HFFc6 (cell line): ENCODE measurements at places on chromosomes 1 and 21. TPM values are rescaled to one million over a fixed set of nuclear protein-coding genes. Genes with fewer than 3 reads are reported as not detected.

DNA sequence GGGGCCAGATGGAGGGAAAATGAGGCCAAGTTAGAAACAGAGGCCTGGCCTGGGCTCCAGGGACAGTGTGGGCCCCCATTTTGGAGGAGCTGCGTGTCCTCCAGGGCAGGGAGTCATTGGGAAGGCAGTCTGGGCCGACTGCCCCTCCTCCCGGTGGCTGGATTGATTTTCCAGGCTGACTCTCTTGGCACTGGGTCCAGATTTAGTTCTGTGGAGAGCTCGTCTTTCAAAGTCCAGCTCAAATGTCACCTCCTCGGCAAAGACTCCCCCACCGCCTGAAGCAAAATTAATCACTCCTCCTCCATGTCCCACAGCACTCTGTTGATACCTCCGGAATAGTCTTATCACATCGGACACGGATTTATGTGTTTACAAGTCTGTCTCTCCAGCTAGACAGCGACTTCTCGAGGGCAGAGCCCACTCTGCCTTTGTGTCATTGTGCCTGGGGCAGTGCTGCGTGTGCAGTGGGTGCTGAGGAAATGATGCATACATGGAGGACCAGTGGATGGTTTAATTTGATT is 175.1 kb downstream of the CAMTA1 start:
- peak; percentile 82 for DNase-seq

BRINP2 gene
- not detected in 3 replicates for total RNA-seq

TRIM46 gene
- 5.1 and 7.0 TPM in 2 replicates for total RNA-seq

GRCh38 chr1:101312147-101312546 is 75.3 kb downstream of the S1PR1 start:
- DNase-seq = no peak

GRCh38 chr1:181482001-181482430 is 1.3 kb upstream of the CACNA1E start:
- DNase-seq = no peak

NCAM2 gene
- 2.6 and 7.8 TPM in 2 replicates for total RNA-seq

DNA sequence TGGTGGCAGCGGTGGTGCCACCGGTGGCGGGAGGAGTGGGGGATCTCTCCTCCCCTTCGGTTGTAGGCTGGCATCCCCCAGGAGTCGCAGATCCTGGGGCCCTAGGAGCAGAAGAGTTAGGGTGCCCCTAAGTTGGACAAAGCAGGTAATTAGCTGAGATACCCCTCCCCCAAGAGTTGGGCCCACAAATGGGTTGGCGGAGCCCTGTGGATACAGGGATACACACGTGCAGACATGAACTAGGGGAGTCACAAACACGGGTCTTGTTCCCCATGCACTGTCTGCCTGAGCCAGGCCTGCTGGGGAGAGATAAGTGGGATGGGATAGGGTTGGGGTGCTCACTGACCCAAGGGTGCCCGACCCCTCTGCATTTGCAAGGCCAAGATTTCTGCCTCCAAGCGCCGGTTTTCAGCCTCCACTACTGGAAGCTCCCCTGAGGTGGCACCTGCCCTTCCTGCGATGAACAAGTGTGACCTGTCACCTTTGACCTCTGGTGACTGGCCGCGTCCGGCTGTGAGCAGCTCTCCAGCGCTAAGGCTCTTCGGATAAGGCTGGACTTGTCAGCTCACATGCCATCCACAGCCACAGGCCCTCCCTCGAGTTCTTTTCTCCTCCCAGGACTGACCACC is 1.8 kb downstream of the CCDC17 start:
- no peak for DNase-seq

- DNase-seq = no peak
Measured at GRCh38 chr1:56774067-56774609, 45.1 kb downstream of the FYB2 start.

CYB5RL gene
- total RNA-seq = 4.2 to 5.3 TPM (median 4.9 TPM) in 3 replicates

TRAF3IP3 gene
- total RNA-seq = 0.47 TPM in 1 of 3 replicates, not detected in the others

- no peak for DNase-seq
Measured at GRCh38 chr1:84876353-84876752, 16.7 kb downstream of the LPAR3 start.

DNA sequence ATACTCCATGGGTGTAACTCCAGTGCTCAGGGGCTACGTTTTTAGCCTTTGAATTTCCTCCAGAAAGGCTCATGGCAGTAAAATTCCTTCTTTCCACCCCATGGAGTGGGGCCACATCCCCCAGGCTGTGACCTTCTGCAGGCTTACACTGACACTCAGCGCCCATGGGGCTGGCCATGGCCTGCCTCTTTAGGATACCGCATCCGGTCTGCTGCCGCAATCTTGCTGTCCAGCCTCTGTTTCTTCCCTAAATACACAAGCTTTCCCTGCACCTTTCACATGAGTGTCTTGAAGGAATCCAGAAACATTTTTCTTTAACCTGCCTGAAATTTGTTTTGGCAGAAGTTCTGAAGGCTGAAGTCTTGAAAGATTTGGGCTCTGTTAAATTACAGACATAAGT is 170.5 kb downstream of the NTMT2 start:
- no peak for DNase-seq

DNA sequence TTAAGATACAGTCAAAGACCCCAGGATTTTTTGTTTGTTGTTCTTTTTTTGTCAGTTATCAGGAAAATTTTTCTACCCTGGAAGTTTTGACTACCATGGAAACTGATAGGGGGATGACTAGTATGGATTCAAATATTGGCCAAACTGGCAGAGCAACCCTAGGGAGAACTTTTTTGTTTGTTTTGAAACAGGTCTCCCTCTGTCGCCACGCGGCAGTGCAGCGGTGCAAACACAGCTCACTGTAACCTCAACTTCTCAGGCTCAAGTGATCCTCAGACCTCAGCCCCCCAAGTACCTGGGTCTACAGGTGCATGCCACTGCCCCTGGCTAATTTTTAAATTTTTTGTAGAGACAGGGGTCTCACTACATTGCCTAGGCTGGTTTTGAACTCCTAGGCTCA is 46.6 kb downstream of the TOR3A start:
- no peak for DNase-seq

- no peak for DNase-seq
Measured at GRCh38 chr1:212646588-212646987, 38.0 kb downstream of the ATF3 start.

- no peak for DNase-seq
Measured at GRCh38 chr1:200775850-200776249, 37.2 kb downstream of the CAMSAP2 start.

GRCh38 chr1:189805735-189806134 is 671.9 kb downstream of the BRINP3 start:
- DNase-seq = no peak

GRCh38 chr1:230148126-230148652 is 81.2 kb downstream of the GALNT2 start:
- DNase-seq = no peak

- DNase-seq = no peak
Measured at GRCh38 chr1:206930210-206930798, 8.6 kb upstream of the FCMR start.

GRCh38 chr1:150881331-150882070 is 5.1 kb upstream of the ARNT start:
- DNase-seq = peak; percentile 90

FNDC7 gene
- total RNA-seq = not detected in 3 replicates

G0S2 gene
- 1.9 to 3.8 TPM (median 2.2 TPM) in 3 replicates for total RNA-seq

GRCh38 chr21:36208326-36209013 is 51.8 kb downstream of the DOP1B start:
- DNase-seq = no peak

DIPK1A gene
- total RNA-seq = 19.2 and 21.4 TPM in 2 replicates

GRCh38 chr1:30001732-30002039 is 721.7 kb downstream of the MATN1 start:
- DNase-seq = no peak

DNA sequence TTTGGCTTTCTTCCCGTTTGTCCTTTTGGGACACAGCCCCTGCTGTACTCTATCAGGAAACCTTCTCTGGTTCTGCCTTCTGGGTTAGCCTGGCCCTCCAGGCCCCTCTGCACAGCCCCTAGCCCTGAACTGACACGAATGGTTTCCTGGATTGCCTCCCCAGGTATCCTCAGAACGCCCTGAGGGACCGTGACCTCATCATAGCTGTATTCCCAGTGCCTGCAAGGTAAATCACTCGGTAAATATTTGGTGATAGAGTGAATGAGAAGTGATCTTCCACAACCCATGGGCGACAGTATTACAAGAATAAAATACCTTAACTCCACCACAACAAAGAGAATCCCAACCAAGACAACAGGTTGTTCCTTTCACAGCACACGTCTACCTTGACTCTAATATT is 637.2 kb downstream of the SMYD3 start:
- DNase-seq = no peak

DNA sequence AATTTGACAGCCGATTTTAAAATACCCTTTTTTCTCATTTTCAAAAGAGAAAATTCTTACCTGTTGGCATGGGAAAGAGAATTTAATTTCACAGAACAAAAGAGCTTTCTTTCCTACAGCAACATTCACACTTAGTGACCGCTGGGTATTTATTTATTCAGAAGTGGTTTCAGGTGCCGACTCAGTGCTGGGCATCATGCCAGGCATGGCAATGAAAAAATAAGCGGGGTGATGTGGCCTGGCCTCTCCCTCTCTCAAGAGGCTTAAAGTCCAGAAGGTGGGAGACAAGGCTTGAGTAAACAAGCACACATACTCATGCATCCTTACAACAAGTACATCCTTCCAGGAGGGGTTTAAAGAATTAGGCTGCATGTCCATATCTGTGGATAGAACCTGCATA is 4.1 kb upstream of the PCP4 start:
- DNase-seq = no peak

DNA sequence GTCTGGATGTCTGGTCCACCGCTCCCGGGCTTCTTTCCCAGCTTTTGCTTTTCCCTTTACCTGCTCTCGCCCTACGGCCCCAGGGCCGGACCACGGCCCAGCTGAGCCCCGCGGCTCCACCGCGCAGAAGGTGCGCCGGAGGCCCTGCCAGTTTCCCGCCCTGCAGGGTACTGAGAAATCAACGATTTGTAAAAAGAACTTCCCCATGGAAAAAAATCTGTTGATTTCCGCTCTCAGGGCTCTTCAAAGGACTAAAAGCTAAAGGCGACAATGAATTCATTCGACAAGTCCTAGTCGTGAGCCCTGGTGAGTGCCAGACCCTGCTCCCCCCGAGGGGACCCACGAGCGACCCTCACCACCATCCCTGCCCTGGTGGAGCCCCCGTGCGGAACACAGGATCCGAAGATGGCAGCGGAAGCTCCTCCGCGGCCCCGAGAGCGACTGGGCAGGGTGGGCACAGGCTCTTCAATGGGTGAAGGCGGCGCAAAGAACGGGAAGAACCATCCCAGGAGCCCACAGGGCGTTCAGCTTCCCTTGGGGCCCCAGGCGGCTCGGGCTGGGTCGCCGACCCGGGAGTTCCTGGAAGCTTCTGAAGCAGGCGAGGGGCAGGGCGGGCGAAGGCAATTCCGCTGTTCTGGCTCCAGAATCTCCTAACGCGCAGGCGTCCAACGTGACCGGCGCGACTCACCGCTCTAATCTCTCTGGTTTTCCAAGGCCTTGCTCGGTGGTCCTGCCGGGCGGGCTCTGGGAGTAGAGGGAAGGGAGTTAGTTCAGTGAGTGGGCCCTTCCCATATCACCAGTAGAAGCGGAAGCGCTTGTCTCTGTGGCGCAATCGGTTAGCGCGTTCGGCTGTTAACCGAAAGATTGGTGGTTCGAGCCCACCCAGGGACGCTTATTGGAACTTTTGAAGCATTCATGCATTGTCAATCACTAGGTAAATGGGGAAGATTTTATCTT is 6.6 kb upstream of the RNU1-2 start:
- peak; percentile 92 for DNase-seq

DNA sequence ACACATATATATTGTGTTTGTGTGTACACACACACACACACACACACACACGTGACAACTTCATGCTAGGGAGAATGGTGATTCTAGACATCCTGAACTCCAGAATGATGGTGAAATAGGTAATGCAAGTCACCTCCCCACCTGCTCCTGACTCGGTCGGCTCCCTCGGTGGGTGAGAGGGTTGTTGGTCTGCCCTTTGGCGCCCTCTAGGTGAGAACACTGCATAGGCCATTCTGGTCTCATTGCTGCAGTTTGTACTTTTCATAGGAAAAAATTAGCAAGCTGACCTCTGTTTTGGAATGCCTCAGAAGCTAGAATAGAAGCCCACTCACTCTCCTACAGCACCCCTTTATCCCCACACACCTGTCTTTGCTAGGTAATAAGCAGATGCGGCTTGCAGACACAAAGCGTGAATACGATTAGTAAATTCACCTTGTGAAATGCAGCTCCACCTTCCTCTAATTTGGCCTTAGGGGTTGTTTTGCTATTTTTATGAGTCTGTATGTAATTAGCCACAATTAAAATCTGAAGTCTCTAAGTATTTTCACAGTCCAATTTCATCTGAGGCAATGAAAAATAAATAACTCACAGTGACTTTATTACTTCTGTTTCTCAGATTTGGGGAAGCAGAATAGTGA is 130.0 kb upstream of the KCNJ15 start:
- DNase-seq = peak; percentile 11

GRCh38 chr1:85290826-85291225 is 14.4 kb upstream of the BCL10 start:
- DNase-seq = peak; percentile 34

- no peak for DNase-seq
Measured at GRCh38 chr21:44462834-44463200, 7.5 kb downstream of the LRRC3 start.

CRP gene
- total RNA-seq = not detected in 3 replicates

DNA sequence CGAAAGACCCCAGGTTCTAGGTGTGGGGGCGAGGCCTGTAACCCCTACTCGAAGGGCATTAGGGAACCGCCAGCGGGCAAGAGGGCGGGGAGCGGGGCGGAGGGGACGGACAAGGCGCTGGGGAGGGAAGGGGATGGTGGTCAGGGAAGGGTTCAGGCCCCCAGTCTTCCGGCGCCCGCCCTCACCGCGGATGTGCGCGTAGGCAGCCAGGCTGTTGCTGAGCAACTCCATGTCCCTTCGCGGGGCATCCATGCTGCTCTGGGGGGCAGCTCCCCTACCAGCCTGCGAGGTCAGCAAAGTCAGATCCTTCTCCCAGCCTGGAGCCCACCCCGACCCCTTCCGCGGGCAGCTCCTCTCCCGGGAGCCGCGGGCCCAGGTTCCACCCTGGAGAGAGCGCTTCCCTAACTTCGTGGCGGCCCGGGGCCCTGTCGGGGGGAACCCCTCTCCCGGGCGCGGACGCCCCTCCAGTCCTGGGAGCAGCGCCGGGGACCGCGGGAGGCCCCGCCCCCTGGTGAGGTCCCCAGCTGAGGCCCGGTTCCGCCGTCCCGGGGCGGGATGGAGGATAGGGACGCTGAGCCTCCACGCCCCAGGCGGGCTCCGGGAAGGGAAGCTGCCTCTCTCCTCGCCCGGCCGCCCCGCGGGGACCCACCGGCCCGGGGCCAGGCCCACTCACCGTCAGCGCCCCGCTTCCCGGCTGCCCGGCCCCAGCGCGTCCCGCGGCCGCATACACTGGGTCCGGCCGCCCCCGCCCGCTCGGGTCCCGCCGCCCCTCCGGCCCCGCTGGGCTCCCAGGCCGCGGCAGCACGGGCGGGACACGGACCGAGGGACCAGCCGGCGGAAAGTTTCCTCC is 434 bp downstream of the EVA1B start:
- DNase-seq = peak; percentile 56

GRCh38 chr1:84871181-84871580 is 21.8 kb downstream of the LPAR3 start:
- no peak for DNase-seq

MARK1 gene
- not detected in 3 replicates for total RNA-seq

GRCh38 chr1:220371324-220371723 is 99.1 kb upstream of the RAB3GAP2 start:
- DNase-seq = no peak
